Memory B cell (primary cell): ENCODE measurements at places on chromosomes 7 and 10.

DNA sequence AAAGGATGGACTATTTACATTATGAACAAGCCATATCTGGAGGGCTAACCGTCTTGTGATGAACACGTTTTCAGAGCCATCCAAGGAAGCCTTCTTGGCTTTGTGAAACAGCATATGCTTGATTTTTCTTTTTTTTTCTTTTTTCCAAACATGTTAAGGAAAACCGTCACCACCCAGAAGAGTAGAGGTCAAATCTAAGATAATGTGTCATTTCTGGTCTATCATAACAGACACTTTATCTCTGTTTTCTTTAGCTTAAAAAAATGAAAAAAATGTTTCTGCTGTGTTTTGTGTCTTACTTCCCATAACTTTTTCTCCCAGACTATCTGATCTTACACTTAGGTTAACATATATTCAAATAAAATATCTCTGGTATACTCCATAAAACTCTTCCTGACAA, 76.1 kb upstream of the DGKB start:
- DNase-seq, result no peak
- no peaks in the 10 kb centered on the region for H3K36me3 ChIP-seq
- no peak overlapping the region for H3K27ac ChIP-seq
- H3K4me3 ChIP-seq, result no peak overlapping the region
- H3K27me3 ChIP-seq, result no peaks in the 10 kb centered on the region

DNA sequence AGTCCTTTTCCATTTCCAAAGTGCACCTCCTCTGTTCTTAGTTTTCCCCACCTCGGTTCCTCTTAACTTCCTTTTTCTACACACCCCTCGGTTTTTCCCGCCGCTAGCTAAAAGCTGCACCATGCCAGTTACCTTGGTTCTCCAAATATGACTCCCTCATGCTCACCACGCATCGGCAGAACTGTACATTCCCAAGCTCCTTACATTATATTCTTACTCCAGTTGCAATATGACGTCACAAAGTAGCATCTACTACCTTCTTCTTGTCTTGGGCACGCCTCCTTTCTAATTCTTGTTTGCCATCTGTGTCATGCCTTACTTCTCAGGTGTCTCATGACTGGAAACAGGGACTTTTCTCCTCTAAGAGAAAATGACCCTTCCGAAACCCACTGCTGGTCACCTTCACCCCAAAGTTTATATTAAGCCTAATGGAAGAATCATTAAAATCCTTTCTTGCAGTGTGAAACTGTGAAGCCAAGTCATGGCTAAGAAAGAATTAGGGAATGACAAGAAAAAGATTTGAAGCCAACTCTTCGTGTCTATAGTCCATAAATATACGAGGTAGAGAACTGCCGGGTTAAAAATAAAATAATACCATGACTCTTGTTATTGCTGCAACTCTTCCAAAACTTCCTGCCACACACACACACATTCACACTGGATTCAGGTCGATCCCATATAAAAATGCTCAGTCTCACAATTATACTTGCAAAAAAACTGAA, 1.7 kb downstream of the ESYT2 start:
- peak overlapping the region; percentile 90 for H3K4me3 ChIP-seq
- H3K27ac ChIP-seq, result peak overlapping the region; percentile 95
- no peaks in the 10 kb centered on the region for H3K27me3 ChIP-seq
- H3K4me1 ChIP-seq, result peaks cover 23% of the 10 kb centered on the region

GRCh38 chr10:132545659-132546367, 8.2 kb downstream of the INPP5A start:
- peak overlapping the region; percentile 46 for H3K4me3 ChIP-seq
- H3K27me3 ChIP-seq, result no peaks in the 10 kb centered on the region
- no peak overlapping the region for H3K27ac ChIP-seq

DNA sequence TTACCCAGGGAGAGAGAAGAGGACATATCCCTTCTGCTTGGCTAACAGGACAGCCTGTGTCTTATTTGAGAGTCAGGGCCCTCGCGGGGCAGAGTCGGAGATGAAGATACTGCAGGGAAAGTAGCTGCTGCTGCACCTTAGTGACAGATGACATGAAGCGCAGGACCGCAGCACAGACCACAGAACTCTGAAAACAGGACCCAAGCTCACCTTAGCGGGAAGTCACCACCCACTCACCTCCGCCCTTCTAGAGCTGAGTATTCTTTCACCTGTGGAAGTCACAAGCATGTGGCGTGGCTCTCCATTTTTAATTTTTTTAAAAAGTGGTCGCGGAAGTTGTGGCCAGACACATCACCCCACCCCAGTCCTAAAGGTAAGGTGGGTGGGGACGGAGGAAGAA, 191.4 kb downstream of the FAM107B start:
- peaks cover 10% of the 10 kb centered on the region for H3K36me3 ChIP-seq
- H3K4me1 ChIP-seq, result peaks cover 65% of the 10 kb centered on the region
- no peaks in the 10 kb centered on the region for H3K27me3 ChIP-seq
- DNase-seq, result peak; percentile 55
- H3K27ac ChIP-seq, result peak overlapping the region; percentile 92

DNA sequence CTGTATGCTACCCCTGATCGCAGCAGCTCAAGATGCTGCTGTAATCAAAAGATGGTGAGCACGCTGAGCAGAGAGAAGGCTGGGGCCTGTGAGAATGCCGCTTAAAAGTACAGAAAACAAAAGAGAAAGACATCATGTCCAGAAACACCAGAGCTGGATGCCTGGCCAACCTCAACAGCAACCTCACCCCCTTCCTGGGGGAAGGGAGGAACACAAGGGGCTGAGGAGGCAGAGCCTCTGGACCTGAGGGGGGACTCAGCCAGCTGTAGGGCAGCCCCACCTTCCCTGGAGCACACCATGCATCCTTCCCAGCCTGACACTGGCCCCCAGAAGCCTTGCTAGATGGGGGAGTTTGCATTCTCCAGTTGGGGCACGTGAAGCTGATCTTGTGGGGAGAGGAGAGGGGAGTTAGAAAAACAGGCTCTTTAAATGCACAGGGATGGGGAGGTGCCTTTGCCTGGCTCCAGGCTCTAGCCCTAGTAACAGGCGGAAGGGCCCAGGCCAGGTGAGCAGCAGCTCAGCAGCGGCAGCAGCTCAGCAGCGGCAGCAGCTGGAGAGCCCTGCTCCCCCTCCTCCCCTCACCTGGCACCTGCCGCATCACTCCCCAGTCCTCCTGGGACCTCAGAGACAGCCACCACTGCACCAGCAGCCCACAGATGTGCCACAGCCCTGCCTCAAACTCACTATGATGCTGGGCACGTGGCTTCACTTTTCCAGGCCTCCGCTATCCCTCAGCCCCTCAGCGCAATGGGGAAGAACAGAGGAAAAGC, 156.3 kb downstream of the NEURL1 start:
- H3K27ac ChIP-seq, result no peak overlapping the region
- DNase-seq, result no peak
- peaks cover 2% of the 10 kb centered on the region for H3K36me3 ChIP-seq

DNA sequence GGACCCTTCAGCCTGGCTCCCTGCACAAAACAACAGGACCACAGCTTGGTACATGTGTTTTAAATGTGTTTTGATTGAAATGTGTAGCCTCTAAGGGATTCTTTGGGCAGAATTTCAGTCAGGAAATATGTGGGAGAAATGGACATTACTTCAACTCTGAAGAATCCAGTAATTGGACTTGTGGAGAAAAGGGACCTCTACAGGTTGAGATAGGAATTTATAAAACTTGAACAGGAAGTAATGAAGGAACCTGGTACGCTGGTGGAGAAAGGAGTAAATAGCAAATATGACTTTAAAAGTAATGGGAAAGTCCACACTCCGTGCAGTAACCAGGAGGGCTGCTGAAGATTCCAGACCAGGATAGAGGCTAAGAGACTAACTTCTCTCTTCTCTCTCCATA, 220.5 kb downstream of the LHFPL3 start:
- H3K4me1 ChIP-seq, result no peaks in the 10 kb centered on the region
- H3K36me3 ChIP-seq, result no peaks in the 10 kb centered on the region
- no peak overlapping the region for H3K4me3 ChIP-seq
- peaks cover 2% of the 10 kb centered on the region for H3K27me3 ChIP-seq
- H3K27ac ChIP-seq, result no peak overlapping the region
- no peak for DNase-seq

- no peaks in the 10 kb centered on the region for H3K36me3 ChIP-seq
- H3K4me3 ChIP-seq, result no peak overlapping the region
- peaks cover 6% of the 10 kb centered on the region for H3K27me3 ChIP-seq
These were observed 542.0 kb downstream of the TNS3 start for GRCh38 chr7:47039904-47040303.

- H3K27ac ChIP-seq, result no peak overlapping the region
- no peak for DNase-seq
- no peaks in the 10 kb centered on the region for H3K36me3 ChIP-seq
- peaks cover 11% of the 10 kb centered on the region for H3K27me3 ChIP-seq
These were observed 27.5 kb downstream of the ELFN1 start for GRCh38 chr7:1697499-1698125.

GRCh38 chr10:1589257-1589656, 148.1 kb downstream of the ADARB2 start:
- H3K27ac ChIP-seq, result no peak overlapping the region
- H3K4me3 ChIP-seq, result no peak overlapping the region
- H3K27me3 ChIP-seq, result peaks cover 6% of the 10 kb centered on the region
- H3K4me1 ChIP-seq, result peaks cover 6% of the 10 kb centered on the region
- no peak for DNase-seq

DNA sequence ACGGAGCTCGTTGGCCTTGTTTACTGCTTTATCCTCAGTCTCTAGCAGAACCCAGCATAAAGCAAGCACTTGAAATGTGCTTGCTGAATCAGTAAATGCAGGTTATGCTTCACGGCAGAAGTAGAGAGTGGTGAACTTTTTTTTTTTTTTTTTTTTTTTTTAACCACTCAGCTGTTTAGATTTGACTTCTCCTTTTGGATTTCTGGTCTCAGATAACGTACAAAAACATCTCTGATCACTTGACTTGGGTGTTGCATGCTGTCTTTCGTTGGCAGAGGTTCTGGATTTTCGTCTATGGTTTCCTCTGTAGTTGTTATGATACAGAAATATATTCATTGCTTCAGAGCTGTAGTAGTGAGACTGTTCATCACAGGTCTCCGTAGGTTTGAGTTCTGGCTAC, 242.5 kb upstream of the HABP2 start:
- DNase-seq, result no peak
- no peak overlapping the region for H3K4me3 ChIP-seq
- H3K4me1 ChIP-seq, result no peaks in the 10 kb centered on the region
- no peak overlapping the region for H3K27ac ChIP-seq
- peaks cover 7% of the 10 kb centered on the region for H3K27me3 ChIP-seq

- H3K4me3 ChIP-seq, result no peak overlapping the region
- H3K4me1 ChIP-seq, result no peaks in the 10 kb centered on the region
- no peaks in the 10 kb centered on the region for H3K27me3 ChIP-seq
- no peak for DNase-seq
These were observed 63.8 kb upstream of the TEX47 start for GRCh38 chr7:88859288-88859687.

- peaks cover 3% of the 10 kb centered on the region for H3K4me1 ChIP-seq
- no peak overlapping the region for H3K4me3 ChIP-seq
- no peak for DNase-seq
- no peak overlapping the region for H3K27ac ChIP-seq
- H3K36me3 ChIP-seq, result peaks cover 13% of the 10 kb centered on the region
These were observed 122.1 kb downstream of the NKX6-2 start for GRCh38 chr10:132663666-132664365.

GRCh38 chr10:132420981-132421846, 24.2 kb downstream of the PWWP2B start:
- no peaks in the 10 kb centered on the region for H3K36me3 ChIP-seq
- H3K27me3 ChIP-seq, result no peaks in the 10 kb centered on the region
- peak overlapping the region; percentile 97 for H3K27ac ChIP-seq
- DNase-seq, result no peak
- H3K4me1 ChIP-seq, result peaks cover 42% of the 10 kb centered on the region

DNA sequence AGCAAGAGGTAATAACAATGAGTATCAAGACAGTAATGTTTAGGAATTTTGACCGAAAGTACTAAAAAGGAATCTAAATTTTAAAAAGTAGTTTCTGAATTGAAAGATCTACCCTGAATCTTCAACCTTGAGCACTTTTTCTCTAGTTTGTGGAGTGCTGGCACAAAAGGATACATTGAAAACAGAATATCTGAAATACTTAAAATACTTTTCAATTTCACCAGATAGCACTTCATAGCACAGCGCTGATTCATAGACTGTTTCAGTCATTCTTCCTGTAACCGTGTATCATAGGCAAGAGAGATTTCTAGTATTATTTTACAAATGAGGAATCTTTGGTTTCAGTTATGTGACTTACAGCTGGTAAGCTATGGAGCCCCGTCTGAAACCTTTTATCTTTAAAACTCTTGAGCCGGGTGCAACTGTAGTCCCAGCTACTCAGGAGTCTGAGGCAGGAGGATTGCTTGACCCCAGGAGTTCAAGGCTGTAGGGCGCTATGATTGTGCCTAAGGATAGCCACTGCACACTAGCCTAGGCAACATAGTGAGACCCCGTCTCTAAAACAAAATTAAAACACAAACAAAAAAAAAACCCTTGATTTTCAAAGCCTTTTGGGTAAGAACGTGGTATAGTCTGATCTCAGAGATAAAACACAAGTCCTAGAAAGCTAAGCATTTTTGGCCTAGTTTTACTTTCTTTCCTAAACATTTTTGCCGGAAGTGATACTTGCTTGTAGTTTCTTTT, 35.1 kb downstream of the FHIP2A start:
- no peak overlapping the region for H3K27ac ChIP-seq
- peaks cover 32% of the 10 kb centered on the region for H3K36me3 ChIP-seq
- DNase-seq, result no peak
- H3K27me3 ChIP-seq, result no peaks in the 10 kb centered on the region

- H3K27me3 ChIP-seq, result peaks cover 12% of the 10 kb centered on the region
- no peak overlapping the region for H3K27ac ChIP-seq
- H3K4me1 ChIP-seq, result no peaks in the 10 kb centered on the region
- no peak for DNase-seq
- H3K4me3 ChIP-seq, result no peak overlapping the region
These were observed 59.8 kb downstream of the BAMBI start for GRCh38 chr10:28737096-28737495.

GRCh38 chr7:17320657-17321056, 22.2 kb downstream of the AHR start:
- H3K27me3 ChIP-seq, result no peaks in the 10 kb centered on the region
- peaks cover 10% of the 10 kb centered on the region for H3K36me3 ChIP-seq
- H3K4me3 ChIP-seq, result no peak overlapping the region
- no peak for DNase-seq

DNA sequence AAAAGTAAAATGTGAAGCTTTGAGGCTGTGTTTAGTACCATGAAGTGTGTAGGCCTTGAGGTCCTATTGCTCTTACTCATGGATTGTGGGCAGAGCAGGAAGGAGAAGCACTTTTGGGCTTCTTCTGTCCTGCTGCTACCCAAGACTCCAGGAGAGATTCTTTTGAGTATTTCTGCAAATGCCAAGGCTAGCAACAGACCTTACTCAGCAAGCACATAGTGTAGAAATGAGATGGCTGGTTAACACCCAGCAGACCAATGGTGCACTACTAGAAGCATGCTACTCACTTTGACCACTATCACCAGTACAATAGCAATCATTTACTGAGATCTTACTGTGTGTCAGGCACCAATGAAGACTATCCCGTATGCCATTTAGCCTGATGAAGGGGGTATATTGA, 3.2 kb downstream of the PLPP4 start:
- H3K4me1 ChIP-seq, result peaks cover 2% of the 10 kb centered on the region
- peaks cover 8% of the 10 kb centered on the region for H3K27me3 ChIP-seq
- DNase-seq, result no peak

- no peak for DNase-seq
- no peaks in the 10 kb centered on the region for H3K36me3 ChIP-seq
- H3K4me1 ChIP-seq, result no peaks in the 10 kb centered on the region
- no peak overlapping the region for H3K4me3 ChIP-seq
- no peaks in the 10 kb centered on the region for H3K27me3 ChIP-seq
- H3K27ac ChIP-seq, result no peak overlapping the region
These were observed 1307.8 kb upstream of the CELF2 start for GRCh38 chr10:9709849-9710248.
